Activated CD4-positive, alpha-beta T cell treated with anti-CD3 and anti-CD28 coated beads, Interleukin-10, Interleukin-2, amounts not matched to agents 100 ng/mL and 50 ng/mL, durations not matched to agents 16 hours and 8 hours (primary cell): ENCODE measurements at places on chromosomes 12 and 14.

GRCh38 chr14:76257111-76257803, 105.5 kb downstream of the GPATCH2L start:
- no peak for DNase-seq

GRCh38 chr12:81502912-81503695, 256.0 kb downstream of the PPFIA2 start:
- DNase-seq = no peak

- no peak for DNase-seq
Observed at GRCh38 chr12:92457458-92458180, 245.2 kb upstream of the PLEKHG7 start.

DNA sequence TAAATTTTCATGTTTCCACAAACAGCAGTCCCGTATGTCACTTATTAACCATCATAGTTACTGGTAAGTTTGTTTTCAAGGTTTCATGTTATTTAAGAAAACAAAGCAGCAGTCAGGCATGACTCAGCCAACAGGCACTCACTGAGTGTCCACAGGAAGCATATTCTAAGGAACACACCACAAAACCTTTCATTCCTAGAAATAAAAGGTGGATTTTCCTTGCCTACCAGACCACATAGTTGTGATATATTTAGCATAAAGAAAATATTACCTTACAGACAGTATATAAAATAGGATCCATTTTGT, 143.3 kb upstream of the AVPR1A start:
- no peak for DNase-seq

- no peak for DNase-seq
Observed at GRCh38 chr12:22196236-22196635, 138.3 kb downstream of the ST8SIA1 start.

DNA sequence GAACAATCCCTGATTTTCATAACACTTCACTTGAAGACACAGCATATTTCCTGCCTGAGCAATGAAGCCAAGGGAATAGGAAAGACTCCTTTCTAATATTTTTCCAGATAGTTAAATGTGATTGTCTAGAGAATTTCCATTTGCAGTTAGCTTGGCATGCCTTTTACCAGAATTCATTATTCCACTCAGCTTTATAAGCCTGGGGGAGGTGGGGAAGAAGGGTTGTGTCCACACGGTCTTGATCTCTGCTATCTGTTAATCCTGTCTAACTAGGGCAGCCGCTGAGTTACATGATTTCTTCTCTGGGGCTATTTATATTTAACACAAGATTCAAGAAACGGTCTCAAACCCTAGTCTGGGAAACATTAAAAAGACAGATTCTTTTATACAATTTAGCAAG, 146.6 kb upstream of the FSCB start:
- DNase-seq = no peak

DNA sequence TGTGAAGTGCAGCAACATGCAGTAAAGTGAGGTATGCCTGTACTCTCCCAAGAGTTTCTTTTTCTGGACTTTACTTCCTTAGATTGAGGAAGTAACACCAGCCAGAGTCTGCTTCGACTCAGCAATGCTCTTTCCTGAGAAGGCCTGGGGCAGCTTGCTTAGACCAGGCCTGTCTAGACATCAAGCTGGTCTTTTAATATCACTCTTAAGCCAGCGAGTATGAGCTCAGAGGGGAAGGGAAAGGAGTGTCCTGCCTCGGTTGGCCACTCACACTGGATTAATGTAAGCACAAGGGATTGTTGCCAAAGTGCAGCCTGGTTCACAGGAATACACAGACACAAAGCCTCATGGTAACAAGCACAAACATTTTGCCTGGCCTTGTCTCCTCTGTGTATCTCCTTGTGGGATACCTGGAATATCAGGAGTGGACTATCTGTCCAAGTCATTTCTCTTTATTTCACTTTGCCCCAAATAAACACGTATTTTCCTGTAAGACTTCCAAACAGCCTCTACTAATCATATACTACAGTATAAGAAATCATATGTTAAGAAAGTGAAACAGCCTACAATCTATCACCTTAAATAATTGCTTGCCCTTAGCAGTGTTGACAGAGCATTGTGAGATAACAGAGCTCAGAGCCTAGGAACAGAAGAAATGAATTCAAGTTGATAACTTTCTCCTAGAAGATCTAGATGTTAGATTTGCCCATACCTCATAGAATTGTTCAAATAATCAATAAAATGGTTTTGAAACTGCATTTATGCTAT, 121.2 kb upstream of the DAAM1 start:
- DNase-seq = no peak

GRCh38 chr14:88882236-88882635, 57.8 kb downstream of the TTC8 start:
- no peak for DNase-seq
